ENCODE measurements at places on chromosomes 11 and 22. TPM values are rescaled to one million over a fixed set of nuclear protein-coding genes. Genes with fewer than 3 reads are reported as not detected.

Gene PRG3
- not detected for total RNA-seq

Gene CSF2RB
- total RNA-seq: 0.56 TPM

Gene SYT13
- 6.8 TPM for total RNA-seq

Gene ROBO4
- total RNA-seq: not detected

Gene SMTNL1
- not detected for total RNA-seq

Gene BDNF
- 7.1 TPM for total RNA-seq

Gene KRTAP5-4
- not detected for total RNA-seq

Gene SEZ6L
- total RNA-seq: 0.16 TPM

- DNase-seq: no peak
Observed at GRCh38 chr22:41305646-41306045, 4.3 kb downstream of the ZC3H7B start.

DNA sequence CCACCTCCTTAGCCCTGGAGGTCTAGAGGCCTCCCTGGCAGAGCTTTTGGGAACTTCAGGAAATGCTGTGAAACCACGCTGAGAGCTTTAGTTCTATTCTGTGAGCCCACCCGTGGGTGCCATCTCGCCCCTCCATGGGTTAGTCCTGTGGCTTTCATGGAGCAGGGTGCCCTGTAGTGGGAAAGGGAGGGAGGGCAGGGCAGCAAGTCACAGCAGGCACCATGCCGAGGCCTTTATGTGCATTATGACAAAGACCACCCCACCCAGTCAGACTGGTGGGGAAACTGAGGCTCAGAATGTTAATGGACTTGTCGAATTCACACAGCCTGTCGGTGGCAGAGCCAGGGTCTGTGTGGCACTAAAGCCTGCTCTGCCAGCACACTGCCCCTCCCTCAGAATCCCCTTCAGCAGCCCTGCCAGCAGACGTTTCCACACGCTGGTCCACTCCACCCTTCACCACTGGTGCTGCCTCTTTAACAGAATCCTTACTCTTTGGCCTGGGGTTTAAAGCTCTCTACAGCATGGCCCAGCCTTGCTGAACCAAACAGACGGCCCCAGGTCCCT is 13.4 kb downstream of the TMPRSS13 start:
- peak; percentile 32 for DNase-seq

- DNase-seq: peak; percentile 72
Observed at GRCh38 chr11:64007629-64008282, 21.5 kb downstream of the OTUB1 start.

- DNase-seq: peak; percentile 83
Observed at GRCh38 chr11:65180877-65181568, 705 bp upstream of the CAPN1 start.

- DNase-seq: no peak
Observed at GRCh38 chr22:37403267-37403960, 23.9 kb downstream of the ELFN2 start.

DNA sequence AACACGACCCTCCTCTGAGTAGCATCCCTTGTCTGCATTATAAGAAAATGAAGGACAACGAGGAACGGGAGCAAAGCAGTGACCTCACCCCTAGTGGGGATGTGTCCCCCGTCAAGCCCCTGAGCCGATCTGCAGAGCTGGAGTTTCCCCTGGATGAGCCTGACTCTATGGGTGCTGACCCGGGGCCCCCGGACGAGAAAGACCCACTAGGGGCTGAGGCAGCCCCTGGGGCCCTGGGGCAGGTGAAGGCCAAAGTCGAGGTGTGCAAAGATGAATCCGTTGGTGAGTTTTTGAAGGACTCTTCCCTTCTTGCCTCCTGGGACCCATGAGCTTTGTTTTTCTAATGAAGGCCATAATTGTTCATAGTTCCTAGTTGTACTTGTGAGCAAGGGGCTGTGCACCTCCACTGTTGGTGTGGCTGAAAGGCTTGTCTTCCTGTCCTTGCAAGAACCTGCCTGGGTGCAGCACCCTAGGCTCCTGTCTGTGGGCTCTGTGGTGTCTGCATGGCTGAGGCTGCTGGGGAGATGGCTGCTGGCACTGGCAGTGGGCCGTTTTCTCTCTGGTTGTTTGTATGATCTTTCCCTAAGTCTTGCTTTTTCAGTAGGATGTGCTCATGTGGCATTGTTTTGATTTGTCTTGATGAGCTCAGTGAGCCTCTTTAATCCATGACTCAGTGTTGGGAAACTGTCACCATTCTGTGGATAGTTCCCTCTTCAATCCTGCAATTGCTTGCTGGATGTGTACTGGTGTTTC is 10.1 kb downstream of the DGCR8 start:
- DNase-seq: no peak

DNA sequence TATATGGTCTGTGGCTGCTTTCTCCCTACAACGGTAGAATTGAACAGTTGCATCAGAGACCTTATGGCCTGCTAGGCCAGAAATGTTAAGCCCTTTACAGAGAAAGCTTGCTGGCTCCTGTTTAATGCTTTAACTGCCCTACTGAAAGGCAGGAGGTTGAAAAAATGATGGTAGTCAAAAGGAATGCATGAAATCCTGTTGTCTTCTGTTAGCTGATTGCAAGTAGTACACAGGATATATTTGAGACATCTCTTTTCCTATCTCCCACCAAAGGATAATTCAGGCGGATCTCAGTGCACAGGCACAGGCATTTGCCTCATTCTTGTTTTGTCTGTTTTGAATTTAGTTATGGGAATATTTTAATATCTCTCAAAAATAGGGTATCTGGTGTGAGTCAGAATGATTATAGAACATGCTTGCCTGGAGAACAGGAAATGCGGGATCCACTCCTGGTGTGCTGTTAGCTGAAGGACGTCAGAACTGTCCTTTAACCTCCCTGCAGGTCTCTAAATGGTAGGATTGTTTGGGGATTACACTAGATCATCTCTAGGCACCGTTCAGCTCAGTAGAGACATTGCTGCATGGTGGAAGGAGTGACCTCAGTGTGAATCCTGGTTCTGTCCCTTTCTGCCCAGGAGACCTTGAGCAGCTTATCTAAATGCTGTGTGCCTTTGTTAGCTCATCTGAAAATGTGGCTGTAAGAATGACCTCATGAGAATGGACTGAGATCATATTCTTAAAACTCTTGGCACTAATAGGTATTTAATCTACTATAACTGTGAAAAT is 49.5 kb downstream of the PACS1 start:
- no peak for DNase-seq

GRCh38 chr11:64263021-64263946 is 12.0 kb downstream of the PLCB3 start:
- no peak for DNase-seq

- DNase-seq: no peak
Observed at GRCh38 chr11:7577291-7578190, 63.7 kb downstream of the PPFIBP2 start.

- no peak for DNase-seq
Observed at GRCh38 chr11:115765803-115766239, 261.6 kb upstream of the CADM1 start.

DNA sequence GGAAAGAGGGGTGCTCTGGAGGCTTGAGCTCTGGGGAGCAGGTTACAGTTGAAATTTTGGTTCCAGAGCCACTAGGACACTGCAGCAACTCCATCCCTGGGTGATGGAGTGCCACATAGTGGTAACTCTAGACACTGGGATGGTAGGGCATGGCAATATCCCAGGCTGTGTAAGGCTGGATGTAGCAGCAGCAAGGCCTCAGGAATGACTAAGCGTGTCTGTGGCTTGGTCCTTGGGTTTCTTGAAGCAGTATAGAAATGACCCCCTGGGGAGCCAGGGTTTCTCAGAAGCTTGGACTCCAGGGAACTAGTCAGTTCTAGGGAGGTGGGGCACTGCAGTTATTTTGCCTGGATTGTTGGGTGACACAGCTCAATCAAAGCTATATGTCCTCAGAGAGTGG is 8.1 kb downstream of the MS4A4A start:
- DNase-seq: no peak

- no peak for DNase-seq
Observed at GRCh38 chr22:46058591-46059519, 81.9 kb upstream of the WNT7B start.

GRCh38 chr11:13448876-13449275 is 14.1 kb downstream of the BTBD10 start:
- no peak for DNase-seq

- DNase-seq: no peak
Observed at GRCh38 chr11:40104941-40105550, 1354.4 kb downstream of the LRRC4C start.

GRCh38 chr11:76640501-76640900 is 30.0 kb downstream of the LRRC32 start:
- no peak for DNase-seq

- no peak for DNase-seq
Observed at GRCh38 chr11:106378513-106379179, 301.2 kb downstream of the AASDHPPT start.

DNA sequence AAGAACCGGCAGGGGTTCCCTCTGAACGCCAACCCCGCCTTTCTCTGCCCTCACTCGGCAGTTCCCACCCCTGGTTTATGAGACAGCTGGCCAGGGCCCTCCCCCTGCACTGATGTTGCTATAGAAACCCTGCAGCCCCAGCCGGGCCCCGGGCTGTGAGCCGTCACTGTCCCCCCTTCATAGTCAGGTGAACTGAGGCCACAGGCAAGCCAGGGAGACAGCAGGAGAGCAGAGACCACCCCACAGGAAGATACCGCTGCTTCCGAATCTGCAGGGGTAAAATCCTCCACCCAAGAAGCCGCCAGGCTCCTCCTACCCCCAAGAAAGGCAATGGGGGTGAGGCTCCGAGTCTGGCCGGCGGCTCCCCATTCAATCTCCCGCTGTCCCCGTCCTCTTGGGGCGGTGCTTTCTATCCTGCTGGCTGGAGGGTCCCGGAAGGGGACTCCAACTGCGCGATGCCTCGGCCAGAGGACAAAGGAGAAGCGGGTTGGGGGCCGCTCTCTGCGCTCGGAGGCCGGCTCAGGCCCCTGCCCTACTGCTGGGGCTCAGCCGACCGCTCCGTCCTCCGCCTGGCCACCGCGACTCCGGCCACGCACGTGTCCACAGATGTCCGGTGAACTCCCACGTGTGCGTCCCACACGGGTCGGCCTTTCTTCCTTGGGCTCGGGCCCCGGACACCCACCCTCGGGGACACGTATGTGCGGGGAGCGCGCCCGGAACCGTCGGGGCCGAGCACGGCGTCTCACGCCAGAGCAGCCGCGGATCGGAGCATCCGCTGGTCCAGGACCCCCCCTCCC is 587 bp downstream of the SLC25A22 start:
- peak; percentile 82 for DNase-seq

- peak; percentile 87 for DNase-seq
Observed at GRCh38 chr11:130213143-130213978, 53.8 kb downstream of the ST14 start.

DNA sequence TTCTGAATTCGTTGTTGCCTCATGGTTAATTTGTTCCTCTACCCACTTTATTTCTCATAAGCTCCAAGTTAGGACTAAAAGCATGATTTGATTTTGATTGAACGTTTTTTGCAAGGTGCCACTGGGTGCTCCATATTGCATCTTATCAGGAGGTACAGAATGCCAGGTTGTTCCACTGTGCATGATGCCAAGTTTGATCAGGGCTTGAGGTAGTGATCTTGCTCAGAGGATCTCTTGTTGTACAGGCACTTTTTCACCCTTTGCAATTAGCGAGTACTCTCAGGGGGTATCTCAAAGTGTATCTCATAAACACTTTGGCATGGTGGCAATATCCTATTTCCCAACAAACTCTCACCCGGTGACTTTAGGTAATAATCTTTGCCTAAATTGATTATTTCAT is 4.0 kb downstream of the GRAP2 start:
- DNase-seq: no peak

DNA sequence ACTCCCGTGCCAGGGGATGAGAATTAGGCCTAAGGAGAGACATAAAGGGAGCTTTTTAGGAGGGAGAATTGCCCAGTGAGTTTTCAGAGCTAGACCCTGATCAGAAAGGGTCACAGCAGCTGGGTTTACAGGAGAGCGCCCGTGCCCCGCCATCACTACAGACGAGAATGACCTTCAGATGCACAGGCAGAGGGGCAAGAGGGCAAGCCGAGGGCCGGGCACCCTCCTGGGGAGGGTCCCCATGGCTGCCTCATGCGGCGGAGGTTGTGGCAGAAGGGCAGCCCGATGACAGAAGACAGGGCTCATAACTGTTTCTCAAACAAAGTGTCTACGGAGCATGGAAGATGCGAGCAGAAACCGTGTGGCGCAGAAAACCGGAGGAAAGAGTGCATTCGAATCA is 72.2 kb downstream of the TRMU start:
- no peak for DNase-seq
